ENCODE measurements at places on chromosomes 2 and 18.

DNA sequence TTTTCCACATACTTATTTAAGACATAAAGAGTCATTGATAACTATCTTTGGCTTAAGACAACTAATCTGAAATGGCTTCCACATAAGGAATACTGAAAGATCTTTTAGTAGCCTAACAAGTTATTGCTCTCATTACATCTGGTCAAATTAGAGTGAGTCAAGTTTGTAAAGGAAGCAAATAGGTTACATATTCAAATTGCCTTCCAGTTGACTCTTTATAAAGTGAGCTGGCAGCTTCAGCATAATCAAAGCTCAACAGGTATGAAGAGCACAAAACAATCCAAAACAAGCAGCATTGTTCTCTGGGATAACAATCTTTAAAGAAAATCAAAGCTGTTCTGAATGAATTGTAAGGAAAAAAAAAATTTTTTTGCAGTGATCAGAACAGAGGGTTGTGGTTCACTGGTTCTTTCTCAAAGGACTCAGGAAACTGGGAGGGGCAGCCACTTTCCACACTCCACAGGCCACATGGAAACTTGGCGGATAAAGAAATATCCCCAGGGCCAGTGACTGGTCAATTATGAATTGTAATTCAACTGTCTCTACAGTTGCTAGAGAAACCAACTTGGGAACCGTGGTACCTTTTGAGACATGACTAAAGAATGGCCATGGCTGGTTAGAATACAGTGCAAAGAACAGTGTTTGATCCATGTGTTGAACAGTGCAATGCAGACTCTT is 369.3 kb upstream of the KCNH7 start:
- no peak for DNase-seq

DNA sequence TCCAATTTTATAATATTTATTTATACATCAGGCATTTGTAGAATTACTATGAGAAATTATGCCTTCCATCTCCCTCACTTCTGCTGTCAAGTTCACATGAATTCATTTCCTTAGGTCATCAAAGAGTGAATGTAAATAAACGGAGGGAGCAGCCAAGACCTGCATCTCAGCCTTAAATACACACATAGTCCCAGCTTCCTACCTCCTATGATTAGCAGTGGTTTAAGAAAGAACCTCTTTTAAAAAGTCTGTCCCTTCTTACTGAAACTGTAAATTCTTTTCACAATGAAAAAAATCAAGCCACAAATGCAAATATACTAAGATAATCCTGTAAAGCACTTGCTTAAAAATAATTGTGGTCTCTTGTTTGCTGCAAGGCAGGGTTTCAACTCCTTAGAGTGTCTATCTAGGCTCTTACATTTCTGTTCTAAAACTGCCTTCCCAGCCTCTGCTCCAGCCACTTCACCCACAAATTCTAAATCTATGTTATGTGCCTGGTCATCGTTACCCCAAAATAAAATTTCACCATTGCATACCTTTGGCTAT is 532.7 kb upstream of the FSHR start:
- no peak for DNase-seq

- DNase-seq, result peak; percentile 14
Measured at GRCh38 chr18:48191494-48191893, 217.7 kb downstream of the ZBTB7C start.

GRCh38 chr2:237600205-237600846 is 9.8 kb upstream of the RAB17 start:
- no peak for DNase-seq

DNA sequence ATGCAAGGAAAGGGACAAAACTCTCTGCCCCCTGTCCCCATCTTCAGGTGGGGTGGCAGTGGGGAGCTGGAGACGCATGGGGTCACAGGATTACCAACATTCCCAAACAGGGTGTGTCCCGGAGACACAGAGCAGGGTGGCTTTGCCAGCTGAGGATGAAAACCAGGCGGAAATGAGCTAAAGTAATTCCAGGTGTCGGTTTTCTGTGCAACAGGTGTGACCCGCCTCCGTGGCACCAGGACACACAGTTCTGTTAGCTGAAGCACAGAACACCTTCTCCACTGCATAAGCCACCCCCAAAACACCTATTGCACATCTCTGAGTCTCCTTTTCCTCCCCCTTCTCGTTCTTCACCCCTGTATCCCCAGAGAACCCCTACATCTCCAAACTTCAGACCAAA is 122.7 kb upstream of the GLI2 start:
- no peak for DNase-seq

DNA sequence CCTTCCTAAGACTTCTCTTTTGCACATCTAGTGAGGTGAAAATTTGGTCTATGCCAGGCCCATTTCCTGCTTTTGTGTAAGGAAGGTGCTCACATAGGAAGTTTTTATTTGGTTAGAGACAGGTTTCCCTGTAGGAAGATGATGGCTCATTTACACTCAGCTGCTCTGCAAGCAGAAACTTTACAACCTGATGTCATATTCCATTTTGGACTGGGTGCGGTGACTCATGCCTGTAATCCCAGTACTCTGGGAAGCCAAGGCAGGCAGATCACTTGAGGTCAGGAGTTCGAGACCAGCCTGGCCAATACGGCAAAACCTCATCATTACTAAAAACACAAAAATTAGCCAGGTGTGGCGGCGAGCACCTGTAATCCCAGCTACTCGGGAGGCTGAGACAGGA is 35.8 kb downstream of the CASP10 start:
- no peak for DNase-seq

GRCh38 chr2:111919794-111920608 is 21.6 kb downstream of the MERTK start:
- DNase-seq, result no peak

DNA sequence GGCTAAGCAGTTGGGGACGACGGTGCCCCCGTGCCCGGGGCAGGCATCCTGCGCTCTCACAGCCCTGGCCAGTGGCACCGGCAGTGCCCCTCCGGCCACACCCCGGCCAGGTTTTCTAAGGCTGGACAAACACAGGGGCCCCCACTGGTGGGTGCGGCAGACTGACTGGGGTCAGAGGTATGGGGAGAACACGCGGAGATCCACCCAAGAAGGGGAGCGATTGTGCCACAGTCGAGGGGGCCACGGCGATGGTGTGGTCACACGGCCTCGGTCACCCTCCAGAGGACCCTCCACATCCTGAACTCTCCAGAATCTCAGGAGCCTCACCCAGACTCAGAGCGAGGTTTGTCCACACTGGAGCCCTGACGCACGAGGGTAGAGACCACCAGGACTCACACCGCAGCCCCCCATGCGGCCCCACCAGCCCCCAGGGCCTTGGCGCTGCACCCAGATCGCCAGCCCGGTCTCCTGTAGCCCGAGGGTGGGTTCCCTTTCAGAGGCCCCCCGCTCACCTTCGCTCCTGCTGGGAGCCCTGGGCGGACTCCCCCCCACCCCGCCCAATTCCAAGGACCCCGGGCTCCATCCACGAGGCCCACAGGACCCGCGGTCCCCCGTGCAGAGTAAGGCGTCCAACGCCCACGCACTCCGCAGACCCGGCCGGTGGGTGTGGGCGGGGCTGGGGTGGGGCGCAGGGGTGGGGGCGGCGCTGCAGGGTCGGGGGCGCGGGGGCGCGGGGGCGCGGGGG is 15.2 kb downstream of the PDCD1 start:
- no peak for DNase-seq

DNA sequence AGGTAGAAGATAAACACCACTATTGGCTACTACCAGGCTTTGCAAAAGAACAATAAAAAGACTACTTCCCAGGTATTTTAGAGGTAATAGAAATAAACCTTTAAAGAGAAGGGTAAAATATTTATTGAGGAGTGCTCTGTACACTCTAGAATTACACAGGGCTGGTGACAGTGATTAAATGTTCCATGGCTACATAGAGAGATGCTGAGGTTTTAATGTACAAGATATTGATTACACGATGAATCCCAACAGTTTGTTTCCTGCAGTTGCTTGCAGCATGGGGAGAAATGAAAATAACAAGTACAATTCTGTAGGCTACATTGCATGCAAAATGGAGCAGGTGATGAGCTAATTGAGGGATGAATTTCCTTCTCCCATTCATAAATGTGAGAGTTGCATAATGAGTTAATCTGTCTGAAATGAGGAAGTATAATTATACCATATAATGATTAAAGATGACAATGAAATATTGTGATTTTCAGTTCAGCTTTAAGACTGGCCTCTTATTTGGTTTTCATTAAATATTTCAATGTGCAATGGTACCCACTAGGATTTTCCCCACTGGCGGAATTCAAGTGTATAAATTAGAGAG is 266.1 kb downstream of the SOCS6 start:
- DNase-seq, result peak; percentile 75

DNA sequence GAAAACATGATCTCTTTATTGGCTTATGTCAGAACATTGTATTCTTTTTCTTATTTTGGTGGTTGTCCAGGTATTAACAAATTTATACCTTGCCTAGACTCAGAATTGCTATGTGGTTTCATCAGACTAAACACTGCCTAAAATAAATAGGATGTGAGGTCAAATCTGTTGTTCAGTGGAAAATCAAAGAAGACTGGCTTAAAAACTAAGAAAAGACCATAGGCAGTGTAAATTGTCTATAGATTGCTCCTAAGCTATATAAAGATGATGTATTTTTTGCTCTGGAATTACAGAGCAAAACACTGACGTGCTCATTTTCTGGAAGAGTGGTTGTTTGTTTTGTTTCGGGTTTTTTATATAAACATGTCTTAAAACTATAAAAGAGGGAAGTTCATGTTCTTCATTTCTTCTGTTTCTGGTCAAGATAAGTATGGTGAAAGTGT is 266.0 kb downstream of the ALPK2 start:
- DNase-seq, result no peak
